ENCODE measurements at places on chromosomes 7 and 10. TPM values are rescaled to one million over a fixed set of nuclear protein-coding genes. Genes with fewer than 3 reads are reported as not detected.

The GPR146 gene
- total RNA-seq = 16.7 TPM

The GRM3 gene
- total RNA-seq = not detected

The DYNC1I1 gene
- total RNA-seq = 1.6 TPM

The SFTPA1 gene
- total RNA-seq = 3,930 TPM

The LMBR1 gene
- 61.0 TPM for total RNA-seq

The POLR1F gene
- 9.7 TPM for total RNA-seq

All from left lung (tissue), 14 donors.